ENCODE measurements at places on chromosomes 13 and 19. TPM values are rescaled to one million over a fixed set of nuclear protein-coding genes. Genes with fewer than 3 reads are reported as not detected.
A peak's percentile ranks its signal among the peaks of the same experiment; 100 is the strongest.

Gene TEX26
- 1.3 TPM for polyA plus RNA-seq

Gene SLC10A2
- 1.2 TPM for polyA plus RNA-seq

Gene APLP1
- polyA plus RNA-seq, result 26.6 TPM

DNA sequence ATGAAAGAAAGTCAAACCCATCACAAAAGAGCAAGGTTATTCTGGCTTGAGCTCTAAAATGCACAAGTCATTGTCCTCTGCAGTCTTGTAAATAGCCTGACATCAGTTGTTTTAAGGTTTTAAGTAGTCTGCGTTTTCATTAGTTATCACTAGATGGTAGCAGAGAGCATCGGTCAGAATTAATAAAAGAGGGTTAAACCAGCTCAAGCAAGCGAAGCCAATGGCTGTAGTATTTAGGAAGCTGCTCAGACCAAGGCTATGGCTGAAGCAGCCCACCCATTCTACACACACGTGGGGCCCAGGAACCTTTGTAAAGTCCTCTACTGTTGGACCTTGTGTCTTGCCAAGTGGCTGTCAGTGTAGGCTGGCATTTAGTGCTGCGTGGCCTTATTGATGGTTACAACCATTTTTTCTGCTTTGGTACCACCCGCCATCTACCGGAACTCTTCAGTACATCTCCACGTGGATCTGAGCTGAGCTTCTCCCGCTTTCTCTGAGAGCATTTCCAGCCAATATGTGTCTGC is 13.3 kb upstream of the ZNF57 start:
- peak; percentile 74 for DNase-seq

DNA sequence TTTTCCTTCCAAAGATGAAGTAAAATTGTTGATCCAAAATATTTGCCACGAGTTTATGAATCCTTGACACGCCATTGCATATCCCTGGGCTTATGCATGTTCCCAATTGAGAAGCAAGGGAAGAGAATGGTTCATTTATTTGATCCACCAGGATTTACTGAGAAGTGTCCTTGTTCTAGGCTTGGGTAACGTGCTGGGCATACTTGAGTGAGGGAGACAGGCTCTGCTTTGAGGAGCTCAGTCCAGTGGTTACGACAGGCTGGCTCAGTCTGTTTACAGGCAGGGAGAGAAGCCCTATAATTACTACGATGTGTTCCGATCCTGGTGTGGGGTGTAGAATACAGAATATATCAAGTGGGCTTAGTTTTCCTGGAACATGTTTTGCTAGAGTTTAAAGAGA is 6.3 kb upstream of the PNMA8C start:
- DNase-seq, result no peak

DNA sequence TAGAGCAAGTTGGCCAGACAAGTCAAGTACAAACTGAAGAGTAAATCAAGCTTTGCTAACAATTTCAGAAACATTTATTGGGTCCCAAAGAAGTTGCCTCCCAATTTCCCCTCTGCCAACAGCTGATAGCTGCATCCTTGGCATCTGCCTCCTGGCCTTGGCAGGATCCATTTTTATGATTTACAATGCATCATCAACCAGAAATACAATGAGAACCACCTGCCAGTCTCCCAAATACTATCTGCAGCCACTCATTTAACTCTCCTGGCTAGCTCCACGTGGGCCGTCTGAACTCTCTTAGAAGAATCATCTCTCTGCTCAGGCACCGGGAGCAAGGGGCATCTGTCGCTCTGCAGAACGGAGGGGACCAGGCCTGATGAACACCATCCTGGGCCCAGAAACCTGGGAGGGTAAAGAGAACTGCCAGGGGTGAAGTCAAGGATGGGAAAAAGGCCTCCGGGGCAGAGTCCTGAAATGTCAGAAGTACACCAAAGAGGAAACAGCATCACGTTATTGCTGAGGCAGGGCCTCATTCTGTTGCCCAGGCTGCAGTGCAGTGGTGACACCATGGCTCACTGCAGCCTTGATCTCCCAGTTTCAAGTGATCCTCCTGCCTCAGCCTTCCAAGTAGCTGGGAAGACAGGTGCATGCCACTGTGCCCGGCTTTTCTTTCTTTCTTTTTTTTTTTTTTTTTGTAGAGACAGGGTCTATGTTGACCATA is 2.6 kb downstream of the LONP1 start:
- DNase-seq, result no peak

- DNase-seq, result peak; percentile 34
Observed at GRCh38 chr19:36837176-36837905, 846 bp downstream of the ZNF790 start.

GRCh38 chr19:2519482-2519881 is 43.6 kb downstream of the GADD45B start:
- DNase-seq, result no peak

Gene APC2
- 1.7 TPM for polyA plus RNA-seq

DNA sequence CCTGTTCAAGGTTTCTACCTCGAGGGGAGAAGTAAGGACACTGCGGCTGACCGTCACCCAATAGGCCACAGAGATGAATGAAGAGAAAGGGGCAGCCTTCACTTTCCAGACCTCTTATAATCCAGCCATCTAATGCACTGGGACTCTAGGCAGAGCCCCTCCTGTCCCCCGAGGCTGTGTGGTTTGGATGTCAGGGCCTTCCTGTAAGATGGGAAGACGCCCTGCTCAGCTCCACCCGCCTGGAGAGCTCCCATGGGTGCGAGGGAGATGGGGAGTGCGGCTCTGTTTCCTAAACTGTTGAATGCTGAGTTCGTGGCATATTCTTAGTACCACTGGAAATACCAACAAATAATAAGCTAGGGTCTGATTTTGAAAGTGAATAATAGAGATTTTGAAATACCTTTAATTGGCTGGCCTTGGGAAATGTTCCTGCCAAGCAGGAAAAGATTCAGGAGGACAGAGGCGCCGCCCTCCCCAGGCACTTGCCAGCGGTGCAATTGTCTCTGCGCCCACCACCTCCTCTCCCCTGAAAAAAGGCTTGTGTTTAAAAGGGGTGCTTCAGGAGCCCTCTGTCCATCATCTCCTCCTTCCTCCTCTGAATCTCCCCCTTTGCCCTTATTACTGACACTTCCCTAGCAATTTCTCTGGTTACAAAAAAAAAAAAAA is 85.4 kb upstream of the GPR183 start:
- no peak for DNase-seq

Gene ADPRHL1
- 5.6 TPM for polyA plus RNA-seq

Gene IQCN
- 6.5 TPM for polyA plus RNA-seq

Gene HTR2A
- polyA plus RNA-seq, result 1.2 TPM

DNA sequence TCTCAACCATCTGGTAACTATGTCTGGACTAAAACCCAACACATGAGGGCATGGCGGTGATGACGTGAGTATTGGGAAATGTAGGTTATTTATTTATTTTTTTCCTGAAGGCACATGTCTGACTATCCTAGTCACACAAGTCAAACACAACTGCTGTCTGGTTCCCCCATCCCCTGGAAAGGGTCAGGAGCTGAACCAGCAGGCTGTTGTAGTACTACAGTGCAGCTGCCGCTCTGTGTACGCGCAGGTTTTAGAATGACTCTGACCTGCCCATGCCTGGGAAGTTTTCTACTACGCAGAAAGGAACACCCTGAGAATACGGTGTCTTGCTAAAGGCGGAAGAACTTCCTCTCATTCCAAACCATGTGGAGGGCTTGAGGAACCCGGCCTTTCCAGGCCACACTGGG is 1.2 kb downstream of the SLC7A1 start:
- no peak for DNase-seq

Gene PNMA8B
- polyA plus RNA-seq, result 4.7 TPM

DNA sequence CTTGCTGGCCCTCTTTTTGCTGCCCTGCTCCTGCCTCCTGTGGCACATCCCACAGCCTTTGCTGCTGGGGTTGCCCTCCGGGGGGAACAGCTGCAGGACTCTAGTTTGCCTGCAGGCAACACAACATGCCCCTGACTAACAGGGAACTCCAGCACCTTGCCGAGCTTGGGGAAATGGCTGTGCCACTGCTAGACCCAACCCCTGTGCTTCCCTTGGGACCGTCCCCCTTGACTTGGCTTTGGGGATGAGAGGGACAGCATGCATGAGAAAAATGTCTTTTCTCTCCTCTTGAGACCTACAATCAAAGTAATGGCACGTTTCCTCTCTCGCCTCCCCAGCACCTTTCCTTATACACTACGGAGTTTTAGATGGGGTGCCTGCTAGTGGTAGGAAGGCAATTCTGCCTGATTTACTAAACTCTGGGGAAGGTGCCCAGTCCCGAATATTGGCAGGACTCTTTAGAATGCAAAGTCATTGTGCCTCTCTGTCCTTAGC is 12.4 kb upstream of the VWA8 start:
- DNase-seq, result no peak

Gene CCDC8
- 50.7 TPM for polyA plus RNA-seq

Gene TEX101
- polyA plus RNA-seq, result not detected

- no peak for DNase-seq
Observed at GRCh38 chr13:69194130-69194529, 913.5 kb upstream of the ATXN8OS start.

GRCh38 chr13:32446773-32447465 is 19.0 kb upstream of the N4BP2L1 start:
- no peak for DNase-seq

- DNase-seq, result no peak
Observed at GRCh38 chr19:46955813-46956371, 63.7 kb upstream of the NPAS1 start.

GRCh38 chr19:39846678-39847486 is 703 bp upstream of the FBL start:
- DNase-seq, result no peak

Gene ATP7B
- polyA plus RNA-seq, result 24.7 TPM

- peak; percentile 48 for DNase-seq
Observed at GRCh38 chr13:33090755-33091414, 74.7 kb downstream of the KL start.

Gene XRCC1
- polyA plus RNA-seq, result 71.2 TPM

- peak; percentile 74 for DNase-seq
Observed at GRCh38 chr13:42883771-42884467, 102.5 kb downstream of the FAM216B start.

Gene CDX2
- not detected for polyA plus RNA-seq

DNA sequence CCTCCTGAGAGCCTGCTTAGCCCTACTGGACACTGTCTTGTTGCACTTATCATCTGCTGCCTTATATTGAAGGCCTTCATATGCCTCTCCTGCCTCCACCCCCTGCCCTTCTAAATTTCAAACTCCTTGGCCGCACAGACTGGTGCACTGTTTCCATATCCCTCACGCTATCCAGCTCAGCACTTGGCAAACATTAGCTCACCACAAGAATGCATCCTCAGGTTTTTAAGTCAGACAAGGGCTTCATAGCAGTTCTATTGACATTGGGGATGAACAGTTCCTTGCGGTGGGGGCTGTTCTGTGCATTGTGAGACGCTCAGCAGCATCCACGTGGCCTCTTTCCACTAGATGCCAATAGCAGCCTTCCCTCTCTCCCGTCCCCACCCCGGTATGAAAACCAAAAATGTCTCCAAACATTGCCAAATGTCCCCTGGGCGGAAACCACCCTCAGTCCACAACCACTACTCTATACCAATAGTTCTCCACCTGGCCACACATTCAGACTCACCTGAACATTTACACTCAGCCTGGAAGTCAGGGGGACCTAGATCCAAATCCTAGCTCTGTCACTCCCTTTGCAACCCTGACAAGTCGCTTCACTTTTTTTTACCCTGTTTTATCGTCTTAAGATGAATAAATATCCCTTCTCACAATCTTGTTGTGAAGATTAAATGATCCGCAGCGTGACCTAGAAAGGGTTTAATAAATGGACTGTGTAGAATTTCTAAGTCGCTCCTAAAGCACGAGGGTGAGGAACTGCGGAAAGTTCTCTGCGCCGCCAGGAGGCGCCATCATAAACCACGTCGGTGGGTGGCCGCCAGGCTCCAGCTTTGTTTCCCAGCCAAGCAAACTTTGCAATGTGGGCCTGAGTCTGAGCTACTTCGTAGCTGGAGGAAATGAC is 3.6 kb upstream of the CEACAM3 start:
- peak; percentile 20 for DNase-seq

DNA sequence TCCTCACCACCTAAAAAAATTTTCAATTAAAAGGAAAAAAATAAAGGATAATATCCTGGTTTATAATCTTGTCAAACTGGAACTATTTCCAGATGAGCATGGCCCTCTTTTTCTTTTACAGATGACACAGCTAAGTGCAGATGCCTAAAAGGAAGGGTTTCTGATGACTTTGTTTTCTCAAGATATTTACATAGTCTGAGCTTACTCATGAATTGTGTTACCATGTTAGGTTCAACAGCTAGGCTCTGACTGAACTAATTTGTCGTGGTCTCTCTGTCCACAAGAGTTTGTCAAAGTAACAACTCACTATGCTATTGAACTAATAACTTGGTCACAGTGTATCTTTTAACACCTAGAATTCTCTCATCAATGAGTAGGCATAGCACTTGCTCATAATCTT is 780.8 kb downstream of the GPC5 start:
- no peak for DNase-seq

DNA sequence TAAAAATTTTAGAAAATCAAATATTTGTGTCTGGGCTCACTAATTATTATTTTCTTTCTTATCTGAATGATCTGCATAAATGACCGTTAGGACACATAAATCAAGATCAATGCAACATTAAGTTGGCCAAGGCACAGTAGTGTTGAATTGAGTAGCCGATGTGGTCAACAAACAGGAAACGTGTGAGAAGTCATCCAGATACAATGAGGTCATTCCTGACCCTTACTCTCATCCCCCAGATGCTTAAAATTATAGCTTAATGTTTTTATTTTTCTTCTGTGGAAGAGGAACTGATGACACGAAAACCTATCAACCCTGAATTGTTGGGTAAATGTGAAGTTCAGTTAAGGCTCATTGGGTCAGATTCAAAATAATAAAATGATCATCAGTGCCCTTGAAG is 222.9 kb downstream of the RFC3 start:
- no peak for DNase-seq

Gene ZNF836
- polyA plus RNA-seq, result 18.9 TPM

GRCh38 chr13:67221630-67222226 is 8.4 kb downstream of the PCDH9 start:
- no peak for DNase-seq

GRCh38 chr13:75993823-75994222 is 357.7 kb downstream of the LMO7 start:
- DNase-seq, result no peak

Gene WDR88
- polyA plus RNA-seq, result 2.1 TPM

- DNase-seq, result no peak
Observed at GRCh38 chr13:46022481-46022880, 30.1 kb downstream of the ZC3H13 start.

DNA sequence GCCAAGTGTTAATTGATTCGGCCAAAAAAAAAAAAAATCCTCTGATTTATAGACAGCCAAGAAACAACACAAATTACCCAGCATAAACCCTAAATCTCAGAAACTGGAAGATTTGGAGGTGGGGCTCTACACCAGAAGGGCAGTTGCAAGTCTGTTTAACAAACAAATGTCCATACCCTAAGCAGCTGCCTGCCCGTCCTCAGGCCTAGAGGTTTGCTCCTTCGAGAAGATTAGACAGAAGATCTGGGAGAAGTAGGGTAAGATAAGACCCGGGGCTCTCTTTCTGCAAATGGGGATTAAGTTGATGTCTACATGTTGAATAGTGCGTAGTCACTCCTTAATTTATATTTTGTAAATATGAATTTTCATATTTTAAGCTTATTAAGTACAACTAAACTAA is 3.4 kb upstream of the N4BP2L1 start:
- no peak for DNase-seq

Gene CEBPA
- polyA plus RNA-seq, result 4.5 TPM
